ENCODE measurements at places on chromosomes 6 and 20.

GRCh38 chr6:142651384-142651783 lies 293.6 kb downstream of the HIVEP2 start:
- DNase-seq: no peak

DNA sequence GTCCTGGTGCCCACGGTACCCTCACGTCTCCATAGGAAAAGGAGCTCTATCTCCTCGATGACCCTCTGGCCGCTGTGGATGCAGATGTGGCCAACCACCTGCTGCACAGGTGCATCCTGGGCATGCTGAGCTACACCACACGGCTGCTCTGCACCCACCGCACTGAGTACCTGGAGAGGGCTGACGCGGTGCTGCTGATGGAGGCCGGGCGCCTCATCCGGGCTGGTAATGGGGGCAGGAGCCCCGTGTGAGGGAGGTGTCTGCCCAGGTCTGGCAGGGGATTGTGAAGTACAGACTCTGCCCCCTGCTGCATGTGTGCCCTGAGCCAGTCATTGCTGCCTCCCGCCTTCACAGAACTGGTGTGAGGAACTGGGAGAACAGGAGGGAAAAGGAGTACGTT lies 12.4 kb downstream of the DLK2 start:
- DNase-seq: no peak

- DNase-seq: no peak
Observed at GRCh38 chr6:15948930-15949900, 179.7 kb upstream of the MYLIP start.

GRCh38 chr6:162973151-162973872 lies 245.5 kb downstream of the PACRG start:
- no peak for DNase-seq

Measured in stimulated activated CD4-positive, alpha-beta T cell treated with anti-CD3 and anti-CD28 coated beads, Interleukin-15, amount 100 ng/mL, for 1 hour (primary cell).